Esophagus mucosa (tissue), 1 donor: ENCODE measurements at places on chromosomes 12 and 14. TPM values are rescaled to one million over a fixed set of nuclear protein-coding genes. Genes with fewer than 3 reads are reported as not detected.

GRCh38 chr12:122563361-122563760, 36.3 kb downstream of the KNTC1 start:
- no peak for ATAC-seq

DNA sequence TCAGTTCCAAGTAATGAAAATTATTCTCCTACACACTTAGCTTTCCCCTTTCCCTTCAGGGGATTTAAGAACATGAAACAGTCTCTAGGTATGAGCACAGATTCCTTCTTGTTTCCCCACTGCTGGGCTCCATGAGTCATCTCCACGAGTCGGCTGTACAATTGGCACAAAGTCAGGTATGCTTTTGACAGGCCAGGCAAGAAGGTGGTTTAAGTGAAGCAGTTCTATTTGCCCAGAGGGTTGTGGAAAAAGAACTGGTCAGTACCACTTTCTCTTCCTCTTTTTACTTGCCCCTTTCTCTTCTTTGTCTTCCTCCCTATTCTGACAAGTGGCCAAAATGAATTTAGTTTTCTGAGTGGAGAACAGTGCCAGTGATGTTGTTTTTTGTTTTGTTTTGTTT, 16.3 kb downstream of the DYNC1H1 start:
- peak; percentile 97 for ATAC-seq

GRCh38 chr14:68359837-68360552, 432.9 kb downstream of the ZFP36L1 start:
- ATAC-seq = peak; percentile 41

- ATAC-seq = peak; percentile 58
Measured at GRCh38 chr14:23154964-23155587, 28.4 kb downstream of the SLC7A8 start.

- ATAC-seq = no peak
Measured at GRCh38 chr14:89564989-89565388, 148.0 kb upstream of the FOXN3 start.

- ATAC-seq = no peak
Measured at GRCh38 chr14:100152091-100152490, 7.4 kb downstream of the DEGS2 start.

- peak; percentile 34 for ATAC-seq
Measured at GRCh38 chr12:57846285-57846576, 298 bp downstream of the CTDSP2 start.

GRCh38 chr14:74978416-74978947, 23.1 kb upstream of the PGF start:
- ATAC-seq = no peak

GRCh38 chr14:45222485-45223262, 30.3 kb downstream of the MIS18BP1 start:
- no peak for ATAC-seq

GRCh38 chr14:92846162-92846897, 52.2 kb downstream of the GOLGA5 start:
- ATAC-seq = peak; percentile 83

SIX1 gene
- 0.12 TPM for total RNA-seq

NR2C1 gene
- 13.0 TPM for total RNA-seq
